ENCODE measurements at places on chromosomes 4 and X.

GRCh38 chr4:48127231-48127630 lies 6.8 kb downstream of the TXK start:
- DNase-seq, result no peak

- DNase-seq, result no peak
Measured at GRCh38 chr4:122876456-122876855, 45.9 kb downstream of the NUDT6 start.

DNA sequence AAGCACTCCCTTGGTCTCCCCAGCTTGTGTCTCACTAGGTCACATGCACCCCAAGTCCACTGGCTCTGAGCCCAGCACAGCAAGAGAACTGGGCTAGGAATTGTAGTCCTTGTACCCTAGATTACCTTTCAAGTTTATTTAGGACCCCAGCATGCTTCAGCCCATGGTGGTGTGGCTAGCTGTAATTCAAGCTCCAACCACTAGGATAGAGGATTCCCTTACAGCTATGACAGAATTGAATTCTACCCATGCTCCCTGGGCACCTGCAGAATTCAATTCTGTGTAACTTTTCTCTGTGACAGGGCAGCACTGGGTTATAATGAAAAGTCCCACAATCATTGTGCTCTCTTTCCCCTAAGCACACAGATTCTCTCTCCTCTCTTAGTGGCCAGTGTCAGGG lies 253.8 kb upstream of the DMD start:
- no peak for DNase-seq

DNA sequence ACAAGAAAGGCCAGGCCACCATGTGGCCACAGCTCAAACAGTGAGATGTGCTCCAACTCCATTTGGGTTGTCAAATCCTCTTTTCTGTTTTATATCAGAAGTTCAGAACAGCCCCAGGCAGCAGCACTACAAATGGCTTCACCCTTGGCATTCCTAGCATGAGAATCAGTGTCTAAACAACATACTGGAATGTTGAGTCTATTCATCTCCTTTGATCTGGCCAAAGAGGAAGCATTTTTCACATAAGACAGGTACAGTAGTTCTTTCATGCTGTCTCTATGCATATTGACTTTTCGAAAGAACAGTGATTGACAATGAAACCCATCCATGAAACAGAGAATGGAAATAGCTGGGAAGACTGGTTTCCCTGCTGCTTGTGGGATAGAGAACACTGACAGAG lies 289.5 kb downstream of the USP46 start:
- no peak for DNase-seq

DNA sequence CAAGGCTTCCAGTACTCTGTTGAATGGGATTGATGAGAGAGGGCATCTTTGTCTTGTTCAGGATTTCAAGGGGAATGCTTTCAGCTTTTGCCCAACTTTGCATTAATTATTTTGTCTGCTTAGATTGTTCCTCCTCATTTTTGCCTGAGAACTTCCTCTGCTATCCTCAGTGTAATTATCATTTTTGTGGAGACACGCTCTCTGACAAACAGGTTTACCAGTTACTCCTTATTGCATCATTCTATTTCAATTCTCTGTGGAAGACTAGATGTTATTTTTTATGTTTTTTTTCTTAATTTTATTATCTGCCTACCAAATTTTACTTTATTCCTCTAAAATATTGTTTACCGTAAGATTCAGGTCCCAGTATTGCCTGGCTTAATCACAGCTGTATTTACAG lies 349.2 kb downstream of the ADGRL3 start:
- DNase-seq, result no peak

GRCh38 chr4:38503689-38504395 lies 160.2 kb upstream of the KLF3 start:
- DNase-seq, result no peak

DNA sequence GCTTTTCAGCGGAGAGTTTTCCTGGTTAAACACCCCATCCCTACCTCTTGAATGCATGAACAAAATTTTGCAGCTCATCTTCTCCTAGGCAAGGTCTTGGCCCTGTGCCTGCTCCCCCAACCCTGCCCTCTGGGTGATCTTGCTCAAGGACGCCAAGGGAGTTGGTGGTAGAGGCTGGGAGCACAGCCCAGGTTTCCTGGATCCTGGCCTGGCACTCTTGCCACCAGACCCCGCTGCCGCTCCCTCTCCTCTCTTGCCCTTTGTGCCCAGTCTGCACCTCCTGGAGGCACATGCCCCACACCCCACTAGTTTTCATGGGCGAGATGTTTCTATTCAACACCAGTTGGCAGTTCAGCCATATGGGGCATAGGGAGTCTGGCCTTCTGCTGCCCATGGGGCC lies 37.3 kb downstream of the TSC22D3 start:
- DNase-seq, result no peak

- DNase-seq, result no peak
Measured at GRCh38 chr4:141731481-141731880, 95.1 kb downstream of the IL15 start.
